ENCODE measurements at places on chromosomes 2 and 18.

DNA sequence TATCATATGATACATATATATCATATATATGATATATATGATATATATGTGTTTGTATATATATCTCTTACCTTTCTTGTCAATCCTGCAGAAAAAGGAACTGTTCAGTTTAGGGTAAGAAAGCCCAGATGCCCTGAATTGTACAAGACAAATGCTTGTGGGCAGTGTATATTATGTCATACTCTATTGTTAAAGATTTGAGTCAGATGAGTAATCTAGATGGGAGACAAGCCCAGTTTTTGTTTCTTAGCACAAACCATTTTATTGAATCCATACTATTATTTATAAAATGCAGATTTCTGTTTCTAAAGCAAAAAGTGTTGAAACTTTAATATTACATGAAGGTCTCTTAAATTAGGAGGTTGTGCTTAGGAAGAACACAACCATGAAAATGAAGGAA is 90.6 kb downstream of the VRK2 start:
- DNase-seq = no peak

DNA sequence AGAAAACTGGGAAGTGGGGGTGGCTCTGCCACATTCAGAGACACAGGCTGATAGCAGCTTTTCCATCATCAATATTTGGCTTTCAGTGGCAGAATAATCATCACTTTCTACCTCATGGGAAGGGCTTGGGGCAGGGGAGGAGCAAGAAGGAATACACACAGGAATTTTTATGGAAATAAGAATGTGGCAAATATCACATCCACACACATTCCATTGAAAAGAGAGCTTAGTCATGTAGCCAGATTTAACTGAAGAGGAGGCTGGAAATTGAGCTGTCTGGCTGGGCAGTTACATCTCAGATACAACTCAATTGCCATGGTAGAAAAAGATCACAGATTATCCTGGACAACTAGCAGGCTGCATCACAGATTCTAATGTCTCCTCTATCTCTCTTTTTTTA is 1474.0 kb upstream of the ACVR2A start:
- DNase-seq = no peak

DNA sequence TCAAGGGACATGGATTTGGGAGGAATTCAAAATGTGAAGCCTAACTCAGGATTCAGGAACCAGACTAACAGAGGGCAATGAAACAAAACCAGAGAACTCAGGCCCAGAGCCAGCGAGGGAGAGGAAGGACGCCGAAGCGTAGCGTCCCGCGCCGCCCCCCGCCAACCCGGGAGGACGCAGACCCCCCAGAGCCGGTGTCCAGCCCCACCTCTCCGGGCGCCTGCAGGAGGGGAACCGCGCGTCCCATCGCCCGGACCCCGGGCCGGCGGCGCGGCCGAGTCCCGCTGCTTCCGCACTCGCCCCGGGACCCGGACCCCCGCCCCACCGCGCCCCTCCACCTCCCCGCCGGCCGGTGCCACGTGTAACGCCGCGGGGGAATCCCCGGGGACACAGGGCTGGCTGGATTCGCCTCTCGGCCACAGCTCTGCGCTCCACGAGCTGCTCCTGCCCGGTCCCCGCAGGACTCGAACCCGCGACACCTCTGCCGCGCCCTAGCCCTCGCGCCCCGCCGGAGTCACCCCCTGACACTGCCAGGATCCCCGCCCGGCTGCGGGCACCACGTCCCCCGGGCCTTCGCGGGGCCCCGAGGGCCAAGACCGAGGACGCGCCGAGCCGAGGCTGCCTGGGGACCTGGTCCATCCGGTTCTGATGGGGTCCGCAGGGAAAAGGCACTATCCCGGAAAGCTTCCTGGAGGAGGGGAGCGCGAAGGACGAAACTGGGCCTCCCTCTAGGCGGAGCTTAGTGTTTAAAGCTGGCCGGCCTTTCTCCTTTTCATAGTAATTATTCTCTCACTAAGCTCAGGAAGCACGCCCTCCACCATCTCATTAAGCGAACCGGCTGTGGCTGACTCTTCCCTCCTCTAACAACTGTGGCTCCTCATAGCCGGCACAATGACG is 40.4 kb upstream of the FAM124B start:
- no peak for DNase-seq

DNA sequence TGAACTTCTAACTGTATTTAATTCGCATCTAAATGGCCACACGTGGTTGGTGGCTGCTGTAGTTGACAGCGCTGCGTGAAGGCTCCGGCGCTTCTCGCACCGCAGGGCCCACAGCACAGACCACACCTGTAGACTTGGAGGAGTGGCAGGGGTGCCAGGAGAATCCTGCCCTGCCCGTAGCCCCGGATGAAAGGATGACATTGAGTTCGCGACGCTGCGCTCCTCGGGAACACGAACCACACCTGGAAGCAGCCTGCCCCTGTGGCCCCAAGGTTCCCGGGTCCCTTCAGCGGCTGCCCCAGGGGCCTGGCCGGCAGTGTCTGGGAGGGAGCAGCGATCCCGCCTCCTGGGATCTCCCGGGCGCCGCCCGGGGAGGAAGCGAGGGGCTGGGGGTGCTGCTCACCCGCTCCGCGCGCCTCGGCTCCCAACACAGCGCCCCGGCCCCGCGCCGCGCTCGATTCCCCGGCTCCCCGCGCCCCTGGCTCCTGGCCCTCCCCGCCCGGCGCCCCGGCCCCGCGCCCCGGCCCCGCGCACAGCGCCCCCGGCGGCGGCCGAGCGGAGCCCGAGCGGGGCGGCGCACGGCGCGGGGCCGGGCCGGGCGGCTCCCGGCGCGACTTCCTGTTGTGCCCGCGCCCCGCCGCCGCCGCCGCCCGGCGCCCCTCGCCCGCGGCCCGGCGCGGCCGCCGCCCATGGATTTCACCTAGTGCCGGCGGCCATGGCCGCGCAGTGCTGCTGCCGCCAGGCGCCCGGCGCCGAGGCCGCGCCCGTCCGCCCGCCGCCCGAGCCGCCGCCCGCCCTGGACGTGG is at the start of gene RNPEPL1:
TSS of gene RNPEPL1 (plus strand) at position 613 of the 806 bp plus-strand sequence. CDS start at position 716, 103 bp downstream.
- peak; percentile 69 for DNase-seq

DNA sequence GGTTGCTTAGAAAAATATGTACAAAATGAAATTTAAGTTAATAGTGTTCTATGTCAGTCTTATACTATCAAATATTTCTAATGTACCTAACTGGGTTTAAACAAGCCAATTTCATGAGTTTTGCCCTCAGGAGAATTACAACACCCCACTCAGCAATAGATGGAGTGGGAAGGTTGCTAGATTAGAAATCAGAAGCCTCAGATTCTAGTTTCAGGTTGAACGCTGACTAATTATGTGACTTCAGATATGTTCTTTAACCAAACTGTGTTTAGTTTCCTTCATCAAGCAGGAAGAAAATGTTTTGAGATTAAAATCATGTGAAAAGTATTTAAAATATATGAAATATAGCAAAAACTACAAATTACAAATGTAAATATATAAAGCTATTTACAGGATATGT is 133.8 kb upstream of the KCNH7 start:
- DNase-seq = no peak

DNA sequence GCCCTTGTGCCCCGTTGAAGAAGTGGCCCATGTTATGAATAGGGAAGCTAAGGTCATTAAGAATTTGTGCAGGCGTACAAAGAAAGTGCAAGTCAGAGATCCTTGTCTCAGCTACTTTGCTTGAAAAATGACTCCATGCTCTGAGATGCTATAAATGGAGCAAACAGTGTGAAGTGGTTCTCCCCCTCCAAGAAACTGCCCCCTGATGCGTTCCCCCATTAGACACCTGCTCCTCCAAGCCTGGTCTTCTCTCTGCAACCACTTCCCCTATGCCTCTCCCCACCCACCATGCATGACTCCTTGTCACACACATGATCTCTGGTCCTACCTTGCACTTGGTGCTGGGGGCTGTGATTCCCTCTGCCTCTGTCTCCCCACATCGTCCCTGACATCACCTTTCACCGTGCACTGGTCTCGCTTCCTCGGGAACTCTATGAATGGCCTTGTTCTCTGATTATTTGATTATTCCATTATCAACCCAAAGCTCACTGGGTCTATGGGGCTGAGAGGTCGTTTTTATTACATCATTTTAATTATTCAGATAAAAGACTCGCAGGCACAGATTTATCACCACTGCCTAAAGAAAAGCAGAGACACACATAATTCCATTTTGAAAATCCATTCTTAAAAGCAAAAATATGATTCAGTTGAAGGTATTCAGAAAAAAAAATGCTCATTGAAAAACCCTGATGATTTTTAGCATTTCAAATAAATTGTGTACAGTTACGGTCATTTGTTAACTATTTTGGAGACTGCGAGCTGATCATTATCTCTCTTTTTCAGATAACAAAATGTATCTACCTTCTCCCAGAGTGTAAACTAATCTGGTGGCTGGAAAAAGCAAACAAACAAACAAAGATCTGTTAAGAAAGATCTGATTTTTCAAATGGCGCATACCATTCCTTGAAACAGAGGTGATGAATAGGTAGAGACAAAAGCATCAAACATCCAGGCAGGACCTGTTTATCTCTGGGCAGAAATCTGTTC is 294.9 kb downstream of the SOX11 start:
- DNase-seq = no peak

DNA sequence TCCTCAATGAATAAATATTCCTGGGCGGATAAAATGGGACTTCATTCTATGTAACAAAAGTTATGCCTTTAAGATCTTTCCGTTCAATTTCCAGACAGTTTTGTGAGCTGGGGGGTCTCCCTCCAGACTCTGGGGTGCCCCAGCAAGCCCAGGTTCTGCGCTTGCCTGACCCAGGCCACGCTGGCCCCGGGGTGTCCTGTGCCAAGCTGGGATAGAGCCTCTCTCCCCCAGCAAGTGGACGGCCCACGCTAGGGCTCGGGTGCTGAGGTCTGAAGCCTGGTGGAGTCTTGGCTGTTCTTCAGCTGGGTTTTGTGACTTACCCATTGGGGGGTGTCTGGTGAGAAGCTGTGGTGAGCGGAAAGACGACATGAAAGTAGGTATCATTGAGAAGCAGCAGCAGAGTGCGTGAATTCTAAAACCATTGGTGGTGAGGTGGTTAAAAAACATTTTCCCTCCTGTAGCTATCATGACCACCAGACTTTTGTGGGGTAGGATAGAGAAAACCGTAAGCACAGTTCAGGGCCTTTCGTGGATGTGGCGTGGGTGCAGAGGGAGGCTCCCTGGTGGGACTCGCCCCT is 346.8 kb downstream of the ANAPC1 start:
- DNase-seq = no peak

DNA sequence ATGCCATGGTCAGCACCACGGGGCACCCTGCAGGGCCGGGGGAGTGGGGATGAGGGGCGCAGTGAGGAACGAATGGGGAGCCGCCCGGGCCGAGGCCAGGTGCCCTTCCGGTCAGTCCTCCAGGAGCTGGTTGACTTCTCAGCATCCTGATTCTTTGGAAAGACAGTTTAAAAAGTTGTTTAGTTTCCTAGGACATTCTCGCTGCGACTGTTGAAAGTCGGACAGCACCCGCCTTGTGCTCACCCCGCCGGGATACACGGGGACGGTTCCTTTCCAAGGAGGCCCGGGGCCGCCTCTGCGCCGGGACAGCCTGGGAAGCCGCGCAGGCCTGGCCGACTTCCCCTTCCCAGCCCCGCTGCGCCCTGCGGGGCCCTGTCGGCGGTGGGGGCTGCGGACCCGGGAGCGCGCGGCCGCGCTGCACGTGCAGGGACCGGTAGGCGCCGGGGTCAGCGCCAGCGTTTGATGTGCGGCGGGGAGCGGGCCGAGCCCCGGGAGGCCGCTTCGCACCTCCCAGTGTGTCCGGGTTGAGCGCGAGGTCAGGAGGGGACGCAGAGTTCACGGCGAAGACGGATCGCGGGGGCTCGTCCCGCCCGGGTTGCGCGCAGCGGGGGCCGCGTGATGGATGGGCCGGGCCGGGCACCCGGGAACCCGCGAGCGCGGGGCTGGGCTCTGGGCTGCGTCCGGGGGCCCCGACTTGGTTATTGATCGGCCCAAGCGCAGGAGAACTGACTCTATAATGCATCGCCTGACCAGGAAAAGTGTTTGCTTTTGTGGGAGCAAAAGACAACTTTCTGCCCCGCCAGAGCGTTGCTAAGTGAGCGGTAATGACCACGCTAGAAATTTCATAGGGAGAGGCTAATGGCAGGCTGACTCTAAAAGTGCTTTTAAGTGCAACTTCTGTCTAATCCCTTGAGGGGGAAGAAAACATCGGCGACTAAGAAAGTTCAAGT is 28.0 kb upstream of the SMIM21 start:
- no peak for DNase-seq

DNA sequence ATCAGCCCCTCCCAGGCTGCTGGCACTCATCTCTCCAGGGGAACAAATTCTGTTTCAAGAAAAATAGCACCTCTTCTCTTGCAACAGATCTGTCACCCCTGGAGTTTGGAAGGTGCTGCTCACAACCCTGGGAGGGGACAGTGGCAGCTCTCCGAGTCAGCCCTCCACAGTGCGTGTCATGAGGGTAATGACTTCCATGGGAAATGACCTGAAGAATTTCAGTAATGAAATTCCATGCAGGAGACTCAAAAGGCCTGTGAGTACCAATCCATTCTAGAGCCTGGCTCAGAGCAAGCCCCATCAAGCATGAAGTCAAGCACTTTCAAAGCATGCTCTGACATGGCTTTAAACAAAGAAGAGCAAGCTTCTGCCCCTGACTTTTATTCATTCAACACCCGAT is 276.3 kb upstream of the PARD3B start:
- no peak for DNase-seq

- DNase-seq = no peak
Measured at GRCh38 chr2:133223226-133223625, 345.0 kb downstream of the NCKAP5 start.

DNA sequence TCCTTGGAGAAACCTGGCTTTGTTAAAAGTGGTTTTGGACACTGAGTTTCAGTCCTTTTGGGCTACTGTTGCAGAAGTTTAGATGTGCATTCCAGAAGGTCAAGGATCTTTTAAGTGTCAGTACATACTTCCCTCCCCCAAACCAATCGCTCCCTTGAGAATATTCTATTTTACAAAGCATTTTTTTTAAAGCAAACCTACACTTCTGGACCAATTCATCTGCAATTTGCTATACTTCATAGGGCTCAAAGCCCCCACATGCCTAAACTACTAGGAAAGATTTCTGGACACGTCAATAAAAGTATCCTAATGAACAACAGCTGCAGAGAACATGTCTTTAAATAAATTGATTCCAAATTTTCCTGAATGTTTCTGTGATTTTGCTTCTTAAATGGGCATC is 157.6 kb downstream of the RDH14 start:
- DNase-seq = no peak

DNA sequence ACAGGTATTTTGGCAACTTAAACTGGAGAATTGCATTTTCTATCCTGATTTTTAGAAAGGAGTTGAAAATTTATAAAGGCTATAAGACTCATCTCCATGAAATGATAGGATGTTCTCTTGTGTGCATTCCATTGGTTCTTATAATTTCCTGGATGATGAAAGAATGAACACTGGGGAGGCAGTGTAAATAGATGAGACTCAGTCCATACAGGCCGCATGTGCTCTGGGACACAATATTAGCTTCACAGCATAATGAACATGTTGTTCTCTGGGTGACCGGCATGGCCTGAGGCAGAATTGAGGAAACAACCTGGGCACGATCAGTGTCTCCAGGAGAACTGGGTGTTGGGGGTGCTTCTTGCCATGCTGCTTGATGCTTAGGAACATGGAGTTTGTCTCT is 38.8 kb downstream of the AOX1 start:
- no peak for DNase-seq

Measured in CD8-positive, alpha-beta memory T cell (primary cell).